ENCODE measurements at places on chromosomes 13 and 19.
A peak's percentile ranks its signal among the peaks of the same experiment; 100 is the strongest.

GRCh38 chr13:79309690-79310089, 96.4 kb downstream of the RBM26 start:
- DNase-seq, result no peak

DNA sequence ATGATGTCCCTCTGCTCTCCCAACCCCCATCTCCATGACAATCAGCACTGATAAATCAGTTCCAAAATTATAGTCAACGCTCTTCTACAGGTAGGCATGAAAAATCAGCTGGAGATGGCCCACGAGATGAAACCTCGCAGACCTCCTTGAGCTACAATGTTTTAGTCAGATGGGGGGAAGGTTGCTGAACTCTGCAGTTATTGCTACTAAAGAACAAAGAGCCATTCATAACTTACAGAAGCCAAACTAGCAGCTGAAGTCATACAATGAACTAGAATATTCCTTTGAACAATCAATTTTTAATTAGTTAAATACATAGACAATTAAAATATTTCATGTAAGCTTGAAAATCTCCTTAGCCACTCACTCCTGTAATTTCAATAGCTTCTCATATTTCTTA, 179.2 kb downstream of the NHLRC3 start:
- DNase-seq, result no peak

- peak; percentile 31 for DNase-seq
Observed at GRCh38 chr19:17687857-17688784, at the start of gene UNC13A. Gene UNC13A, minus strand, starts transcription at chr19:17688354. Its CDS starts 155 bp downstream, at chr19:17688199.

DNA sequence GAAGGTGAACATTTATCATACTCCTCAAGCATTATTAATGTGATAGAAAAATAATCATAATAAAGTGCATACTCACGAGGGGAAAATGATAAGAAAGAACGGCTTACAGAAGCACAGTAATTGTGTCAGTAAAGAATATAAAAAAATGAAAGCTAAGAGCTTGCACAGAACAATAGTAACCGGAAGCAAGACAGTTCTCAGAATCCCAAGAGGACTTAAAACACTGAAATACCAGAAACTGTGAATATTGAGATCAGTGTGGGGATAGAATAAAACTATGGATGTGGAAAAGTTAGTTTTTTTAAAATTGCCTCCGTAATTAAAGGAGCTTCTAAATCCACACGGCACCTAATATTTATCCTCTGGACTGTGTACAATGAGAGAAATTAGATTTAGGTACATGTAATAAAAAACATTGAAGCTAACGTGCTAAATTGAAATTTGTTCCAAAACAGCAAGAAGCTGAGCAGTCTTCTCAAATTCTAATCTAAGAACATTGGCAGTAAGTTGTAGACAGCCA, 482.7 kb downstream of the SLITRK6 start:
- no peak for DNase-seq

DNA sequence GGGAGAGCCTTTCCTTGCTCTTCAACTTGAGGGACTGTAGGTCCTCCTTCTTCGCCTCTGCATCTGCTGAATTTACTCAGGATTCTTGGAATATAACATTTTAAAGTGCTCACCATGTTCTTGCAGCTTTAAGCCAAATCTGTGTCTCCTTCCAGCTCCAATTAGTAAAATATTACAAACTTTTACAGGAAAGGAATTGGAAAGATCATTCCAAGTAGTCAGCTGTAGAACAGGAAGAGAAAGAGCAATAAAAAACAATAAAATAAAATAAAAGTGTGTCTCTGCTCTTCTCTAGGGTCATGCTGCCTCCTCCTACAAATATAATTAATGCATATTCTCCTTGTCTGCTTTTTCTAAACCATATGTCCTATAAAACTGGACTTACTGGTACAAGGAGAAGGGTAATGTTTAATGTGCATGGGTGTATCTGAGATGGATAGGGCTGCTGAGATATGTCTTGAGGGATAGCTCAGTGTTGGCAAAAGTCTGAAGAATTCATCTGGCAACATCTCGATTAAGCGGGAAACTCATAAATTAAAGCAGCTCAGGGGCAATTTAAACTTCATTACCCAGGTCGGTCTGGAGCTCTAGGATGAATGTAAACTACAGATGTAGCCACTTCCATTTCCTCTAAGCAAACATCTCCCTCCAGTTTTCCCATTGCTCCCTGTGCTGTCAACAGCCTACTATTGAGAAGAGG, 25.0 kb downstream of the ENOX1 start:
- DNase-seq, result no peak

DNA sequence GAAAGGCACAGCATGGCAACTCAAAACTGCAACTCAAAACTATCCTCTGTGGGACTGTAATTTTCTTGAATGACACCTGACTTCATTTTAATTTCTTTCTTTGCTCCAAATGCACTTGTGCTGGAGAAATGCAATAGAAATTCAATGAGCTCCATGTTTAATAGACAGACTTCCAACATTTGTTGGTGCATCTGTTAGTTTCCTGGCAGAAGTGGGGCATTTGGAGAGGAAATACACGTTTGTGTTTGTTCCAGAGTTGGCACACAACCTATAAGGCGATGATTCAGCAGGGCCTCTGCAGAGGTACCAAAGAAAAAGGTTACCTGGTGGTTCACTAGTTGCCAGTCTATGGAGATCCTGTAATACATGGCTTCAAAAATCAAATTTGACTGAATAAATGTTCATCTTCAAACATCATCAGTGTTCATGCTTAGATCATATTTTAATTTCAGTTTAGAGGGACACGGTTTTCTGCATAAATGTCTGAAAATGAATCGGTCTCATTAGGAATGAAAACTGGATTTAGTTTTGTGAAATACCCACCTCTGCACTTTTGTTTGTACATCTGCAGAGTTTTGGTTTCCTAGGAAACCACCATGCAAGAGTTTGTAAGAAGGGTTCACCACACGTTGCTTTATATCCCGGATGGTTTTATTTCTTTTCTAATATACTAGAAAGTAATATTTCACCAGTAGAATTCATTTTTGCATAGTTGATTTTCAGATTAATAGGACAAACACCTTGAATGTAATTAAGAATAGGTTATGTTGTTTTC, 21.8 kb upstream of the OBI1 start:
- DNase-seq, result no peak

DNA sequence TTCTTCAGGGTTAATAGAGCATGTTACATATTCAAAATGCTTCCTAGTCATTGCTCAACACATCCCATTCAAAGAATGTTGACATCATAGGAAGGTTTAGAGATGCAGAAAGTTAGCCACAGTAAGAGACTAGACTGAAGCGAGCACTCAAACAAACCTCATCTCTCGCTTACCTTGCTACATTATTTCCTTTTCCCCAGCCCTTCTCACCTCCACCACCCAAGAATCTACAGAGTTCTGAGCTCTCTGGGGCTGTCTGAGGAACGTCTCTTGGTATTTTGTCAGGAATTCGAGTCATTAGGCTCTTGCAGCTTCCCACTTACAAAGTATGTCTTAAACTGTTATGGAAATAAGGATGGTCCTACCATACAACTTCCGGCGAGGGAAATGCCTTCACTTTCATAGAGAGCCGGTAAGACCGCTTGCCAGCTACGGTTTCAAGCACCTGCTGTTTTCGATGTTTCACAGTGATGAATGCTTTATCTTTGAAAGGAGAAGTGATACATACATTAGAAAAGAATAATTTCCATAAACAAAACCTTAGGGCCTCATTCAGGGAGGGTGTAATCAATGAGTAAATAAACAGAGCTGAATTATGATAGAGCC, 65.1 kb downstream of the FLT1 start:
- no peak for DNase-seq

- DNase-seq, result no peak
Observed at GRCh38 chr13:33031277-33031676, 15.1 kb downstream of the KL start.

GRCh38 chr19:31537136-31537535, 187.9 kb upstream of the TSHZ3 start:
- no peak for DNase-seq

- DNase-seq, result no peak
Observed at GRCh38 chr13:21235174-21235573, 58.7 kb downstream of the MRPL57 start.

DNA sequence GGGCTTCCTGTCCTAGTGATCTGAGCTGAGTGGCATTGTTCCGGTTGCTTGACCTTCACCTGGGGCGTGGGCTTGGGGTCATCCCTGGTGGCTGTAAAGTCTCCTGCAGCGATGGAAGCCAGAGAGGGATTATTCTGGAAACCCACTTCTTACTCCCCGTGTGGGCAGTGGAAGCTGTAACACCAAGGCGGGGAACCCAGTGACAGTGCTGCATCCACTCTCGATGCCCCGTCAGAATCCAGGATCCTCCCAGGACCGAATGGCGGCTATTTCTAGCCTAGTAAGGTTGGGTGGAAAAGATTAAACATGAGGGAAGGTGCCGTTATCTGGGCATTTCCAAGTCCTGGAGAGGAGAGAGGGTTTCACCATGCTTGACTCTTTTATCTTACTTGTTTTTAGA, 280.6 kb downstream of the ZNF536 start:
- no peak for DNase-seq

- DNase-seq, result peak; percentile 85
Observed at GRCh38 chr19:41706741-41707501, 1.5 kb upstream of the CEACAM5 start.

- DNase-seq, result no peak
Observed at GRCh38 chr19:20279516-20279915, 112.5 kb downstream of the ZNF486 start.

DNA sequence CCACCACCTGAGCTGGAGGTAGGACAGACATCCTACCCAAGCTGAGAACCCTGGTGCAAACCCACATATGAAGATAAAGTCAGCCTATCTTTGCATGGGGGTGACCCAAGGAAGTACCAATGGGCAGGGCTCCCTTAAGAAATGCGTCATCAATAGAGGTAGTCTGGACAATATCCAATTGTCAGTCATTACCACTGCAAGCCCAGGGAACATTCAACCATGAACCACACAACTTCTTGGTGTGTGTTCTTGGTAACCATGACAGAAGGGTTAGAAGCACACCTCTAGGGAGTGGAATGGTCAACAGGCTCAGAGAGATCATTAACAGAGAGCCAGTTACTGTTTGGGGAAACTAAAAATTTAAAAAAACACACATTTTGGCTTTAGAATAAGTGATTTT, 34.7 kb upstream of the DOCK9 start:
- DNase-seq, result no peak

DNA sequence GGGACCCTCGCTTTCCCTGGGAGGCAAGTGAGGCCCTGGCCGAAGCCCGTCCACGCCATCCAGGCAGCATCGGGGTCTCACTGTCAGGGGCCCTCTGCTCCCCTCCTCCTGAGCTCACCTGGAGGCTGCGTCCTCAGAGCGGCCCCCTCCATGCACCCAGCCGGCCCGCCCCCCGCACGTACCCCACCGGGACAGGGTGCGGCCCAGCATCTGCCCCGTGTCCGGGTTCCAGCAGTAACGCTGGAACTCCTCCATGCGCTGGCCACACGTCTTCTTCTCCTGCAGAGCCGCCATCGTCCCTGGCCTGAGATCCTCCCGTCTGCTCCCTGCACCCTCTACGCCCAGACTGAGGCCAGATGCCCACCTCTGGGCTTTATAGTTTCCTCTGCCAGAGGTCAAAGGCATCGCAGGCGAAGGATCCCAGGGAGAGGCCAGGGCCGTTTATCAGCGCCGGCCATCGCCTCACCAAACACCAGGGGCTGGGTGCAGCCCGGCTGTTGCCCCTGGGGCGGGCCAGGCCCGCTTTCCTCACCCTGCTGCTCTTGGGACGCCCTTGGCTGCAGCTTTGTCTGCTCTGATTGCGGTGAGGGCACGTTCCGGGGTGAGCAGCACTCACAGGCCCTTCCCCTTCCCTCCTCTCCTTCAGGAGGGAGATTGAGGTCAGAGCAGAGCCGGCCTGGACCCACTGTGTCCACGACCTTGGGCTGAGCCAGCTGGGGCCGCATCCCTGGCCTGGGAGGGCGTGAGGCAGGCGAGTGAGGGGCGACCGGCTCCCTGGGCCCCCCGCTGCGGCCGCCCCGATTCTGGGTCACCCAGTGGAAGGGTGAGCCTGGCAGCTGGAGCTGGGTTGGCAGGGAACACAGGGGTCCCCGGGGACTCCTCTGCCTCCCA, at the start of gene ATP4B:
Gene ATP4B (minus strand): TSS at position 348 of the 891 bp plus-strand sequence. CDS start 54 bp downstream, at position 294.
- no peak for DNase-seq

- DNase-seq, result no peak
Observed at GRCh38 chr13:77516342-77516789, 19.1 kb upstream of the SCEL start.

DNA sequence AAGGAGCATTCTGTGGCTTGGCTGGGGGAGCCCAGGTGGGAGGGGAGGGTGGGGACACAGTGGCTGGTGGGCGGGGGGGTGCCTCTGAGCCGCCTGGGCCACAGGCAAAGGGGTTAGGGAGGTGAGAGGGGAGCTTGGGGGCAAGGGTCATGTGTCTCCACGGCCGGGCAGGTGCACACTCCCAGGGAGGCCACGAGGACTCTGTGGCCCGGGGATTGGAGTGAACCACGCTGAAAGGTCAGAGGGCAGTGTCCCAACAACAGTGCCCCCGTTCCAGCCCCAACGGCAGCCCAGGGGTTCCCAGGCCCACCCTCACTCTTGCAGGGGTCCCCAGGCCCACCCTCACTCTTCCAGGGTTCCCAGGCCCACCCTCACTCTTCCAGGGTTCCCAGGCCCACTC, 9.6 kb downstream of the C2CD4C start:
- DNase-seq, result no peak

- DNase-seq, result no peak
Observed at GRCh38 chr19:6886277-6886897, 992 bp upstream of the ADGRE1 start.

GRCh38 chr13:35787937-35788336, 311.4 kb upstream of the MAB21L1 start:
- no peak for DNase-seq

DNA sequence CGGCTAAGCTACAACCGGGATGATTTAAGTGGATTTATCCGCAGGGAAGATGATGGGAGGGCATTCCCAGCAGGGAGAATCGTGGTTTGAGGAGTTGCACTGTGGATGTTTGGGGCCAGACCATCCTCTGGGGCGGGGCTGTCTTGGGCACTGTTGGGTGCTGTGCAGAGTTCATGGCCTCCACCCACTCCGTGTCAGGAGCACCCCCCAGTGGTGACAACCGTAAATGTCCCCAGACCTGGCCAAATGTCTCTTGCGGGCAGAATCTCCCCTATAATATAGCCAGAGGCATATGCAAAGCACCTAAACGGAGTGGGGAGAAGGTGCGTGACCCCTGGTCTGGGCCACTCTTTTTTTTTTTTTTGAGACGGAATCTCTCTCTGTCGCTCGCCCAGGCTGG, 40.2 kb downstream of the SMIM24 start:
- no peak for DNase-seq

GRCh38 chr19:46385636-46386035, 27.7 kb downstream of the CCDC8 start:
- no peak for DNase-seq

GRCh38 chr13:24680258-24680920, at the start of gene ATP12A:
Gene ATP12A, plus strand, starts transcription at chr13:24680408. Its CDS starts 336 bp downstream, at chr13:24680744.
- DNase-seq, result no peak

DNA sequence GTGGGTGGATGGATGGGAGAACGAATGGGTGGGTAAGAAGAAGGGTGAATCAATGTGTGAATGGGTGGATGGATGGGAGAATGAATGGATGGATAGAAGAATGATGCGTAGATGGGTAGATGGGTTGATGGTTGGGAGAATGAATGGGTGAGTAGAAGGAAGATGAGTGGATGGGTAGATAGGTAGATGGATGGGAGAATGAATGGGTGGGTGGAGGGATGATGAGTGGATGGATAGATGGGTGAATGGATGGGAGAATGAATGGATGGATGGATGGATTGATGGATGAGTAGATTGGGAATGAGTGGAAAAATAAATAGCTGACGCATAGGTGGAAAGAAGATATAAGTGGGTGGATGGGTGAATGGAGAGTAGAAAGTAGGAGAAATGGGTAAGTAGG, 16.5 kb downstream of the VSTM2B start:
- DNase-seq, result no peak

All from NCI-H2029 (cell line).